ENCODE measurements at places on chromosomes 4 and X. TPM values are rescaled to one million over a fixed set of nuclear protein-coding genes. Genes with fewer than 3 reads are reported as not detected.
A peak's percentile ranks its signal among the peaks of the same experiment; 100 is the strongest.

DNA sequence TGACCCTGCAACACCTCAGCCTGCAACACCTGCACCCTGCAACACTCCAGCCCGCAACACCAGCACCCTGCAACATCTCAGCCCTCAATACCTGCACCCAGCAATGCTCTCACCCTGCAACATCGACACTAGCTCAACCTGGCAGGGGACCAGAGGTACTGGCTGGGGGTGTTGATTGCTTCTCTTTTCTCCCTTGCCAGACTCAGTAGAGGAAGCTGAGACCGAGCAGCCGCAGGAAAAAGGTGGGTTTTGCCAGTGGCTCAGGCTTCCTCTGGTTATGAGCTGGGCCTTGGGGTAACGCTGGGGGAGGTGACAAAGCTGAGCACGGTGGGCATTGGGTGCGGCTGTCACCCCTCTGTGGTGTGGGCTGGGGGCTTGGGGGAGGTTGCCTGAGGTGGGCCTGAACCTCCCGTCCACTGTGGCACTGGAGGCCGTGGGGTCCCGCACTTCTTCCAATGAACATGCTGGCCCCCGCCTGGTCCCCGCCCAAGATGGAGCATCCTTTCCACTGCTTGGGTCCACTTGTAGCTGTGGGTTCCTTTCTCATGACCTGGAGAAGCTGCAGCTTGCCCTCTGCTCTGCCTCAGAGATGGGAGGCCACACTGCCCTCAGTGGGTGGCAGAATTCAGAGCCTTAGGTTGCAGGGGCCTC, 26.0 kb downstream of the SH3TC1 start:
- peak; percentile 46 for DNase-seq
- no peaks in the 10 kb centered on the region for H3K27me3 ChIP-seq
- no peak overlapping the region for H3K27ac ChIP-seq
- H3K36me3 ChIP-seq = peaks cover 17% of the 10 kb centered on the region
- peaks cover 65% of the 10 kb centered on the region for H3K4me1 ChIP-seq

- no peak overlapping the region for H3K27ac ChIP-seq
- DNase-seq = no peak
- no peaks in the 10 kb centered on the region for H3K4me1 ChIP-seq
- H3K36me3 ChIP-seq = no peaks in the 10 kb centered on the region
- no peak overlapping the region for H3K4me3 ChIP-seq
- peaks cover 10% of the 10 kb centered on the region for H3K27me3 ChIP-seq
Measured at GRCh38 chr4:37322122-37322521, 77.6 kb downstream of the NWD2 start.

- no peaks in the 10 kb centered on the region for H3K36me3 ChIP-seq
- DNase-seq = no peak
- no peaks in the 10 kb centered on the region for H3K27me3 ChIP-seq
- H3K27ac ChIP-seq = no peak overlapping the region
- no peaks in the 10 kb centered on the region for H3K4me1 ChIP-seq
- no peak overlapping the region for H3K4me3 ChIP-seq
Measured at GRCh38 chr4:40586729-40587128, 42.9 kb downstream of the RBM47 start.

- H3K4me1 ChIP-seq = peaks cover 9% of the 10 kb centered on the region
- peaks cover 2% of the 10 kb centered on the region for H3K36me3 ChIP-seq
- H3K4me3 ChIP-seq = peak within 1 kb of the TSS; percentile 52
- no peak within 1 kb of the TSS for H3K27ac ChIP-seq
- H3K27me3 ChIP-seq = peaks cover 37% of the 10 kb centered on the region
Measured at GRCh38 chr4:40749717-40750460, at the start of gene NSUN7. NSUN7 (plus strand) TSS chr4:40749955; CDS start chr4:40750694, 739 bp downstream.

GRCh38 chr4:55808186-55808585, 11.4 kb upstream of the EXOC1L start:
- H3K27me3 ChIP-seq = peaks cover 1% of the 10 kb centered on the region
- H3K4me1 ChIP-seq = no peaks in the 10 kb centered on the region
- H3K27ac ChIP-seq = no peak overlapping the region
- DNase-seq = no peak
- H3K36me3 ChIP-seq = no peaks in the 10 kb centered on the region
- H3K4me3 ChIP-seq = no peak overlapping the region

DNA sequence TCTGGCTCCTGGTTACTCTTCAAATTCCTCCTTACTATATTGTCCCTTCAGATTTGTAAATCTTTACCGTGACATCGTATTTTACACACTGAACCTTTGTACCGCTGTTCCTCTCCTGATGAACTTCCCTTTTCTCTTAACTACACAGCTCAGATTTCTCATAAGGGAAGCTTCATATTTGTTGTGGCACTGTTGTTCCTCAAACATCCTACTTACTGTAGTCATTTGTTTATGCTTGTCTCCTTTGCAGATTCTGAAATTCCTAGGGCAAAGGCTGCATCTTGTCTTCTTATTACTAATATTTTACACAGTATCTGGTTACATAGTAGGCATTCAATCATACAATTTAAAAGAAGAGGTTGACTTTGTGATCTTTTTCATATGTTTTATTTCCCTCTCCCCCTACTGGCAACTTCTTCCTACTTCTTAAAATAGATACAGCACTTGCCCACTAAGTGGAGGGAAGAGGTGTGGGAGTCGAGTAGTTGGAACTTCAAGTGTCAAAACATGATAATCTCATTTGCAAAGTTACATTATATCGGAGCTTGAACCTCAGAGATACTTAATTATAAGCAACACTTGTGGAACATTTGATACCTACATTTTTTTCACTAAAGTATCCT, 50.0 kb downstream of the TET2 start:
- H3K36me3 ChIP-seq = peaks cover 51% of the 10 kb centered on the region
- H3K27ac ChIP-seq = no peak overlapping the region
- no peaks in the 10 kb centered on the region for H3K27me3 ChIP-seq
- no peak for DNase-seq

DNA sequence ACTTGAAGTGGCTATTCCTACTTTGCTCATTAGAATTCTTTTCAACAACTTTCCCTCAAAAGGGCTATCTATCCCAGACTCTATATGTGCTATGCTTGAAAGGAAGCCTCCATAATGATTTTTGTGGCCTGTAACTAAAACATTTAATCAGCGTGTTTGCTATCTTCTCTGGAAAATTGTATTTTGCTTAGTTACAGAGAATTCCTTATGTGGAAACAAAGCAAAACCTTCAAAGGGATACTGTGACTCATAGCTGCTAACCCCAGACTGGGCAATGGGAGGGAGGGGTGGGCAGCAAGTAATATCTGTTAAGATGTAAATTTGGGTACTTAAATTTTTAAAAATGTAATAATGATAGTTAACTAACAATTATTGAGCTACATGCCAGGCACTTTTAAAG, 3.7 kb downstream of the SLC25A14 start:
- H3K27ac ChIP-seq = no peak overlapping the region
- no peak overlapping the region for H3K4me3 ChIP-seq
- H3K36me3 ChIP-seq = peaks cover 2% of the 10 kb centered on the region
- no peaks in the 10 kb centered on the region for H3K27me3 ChIP-seq
- DNase-seq = no peak

GRCh38 chrX:120308959-120309872, 2.0 kb downstream of the TMEM255A start:
- H3K4me3 ChIP-seq = peak overlapping the region; percentile 70
- peaks cover 16% of the 10 kb centered on the region for H3K4me1 ChIP-seq

GRCh38 chr4:37980246-37980645, 20.0 kb downstream of the PTTG2 start:
- H3K27ac ChIP-seq = no peak overlapping the region
- no peaks in the 10 kb centered on the region for H3K36me3 ChIP-seq
- no peaks in the 10 kb centered on the region for H3K27me3 ChIP-seq
- H3K4me3 ChIP-seq = no peak overlapping the region
- peaks cover 32% of the 10 kb centered on the region for H3K4me1 ChIP-seq

DNA sequence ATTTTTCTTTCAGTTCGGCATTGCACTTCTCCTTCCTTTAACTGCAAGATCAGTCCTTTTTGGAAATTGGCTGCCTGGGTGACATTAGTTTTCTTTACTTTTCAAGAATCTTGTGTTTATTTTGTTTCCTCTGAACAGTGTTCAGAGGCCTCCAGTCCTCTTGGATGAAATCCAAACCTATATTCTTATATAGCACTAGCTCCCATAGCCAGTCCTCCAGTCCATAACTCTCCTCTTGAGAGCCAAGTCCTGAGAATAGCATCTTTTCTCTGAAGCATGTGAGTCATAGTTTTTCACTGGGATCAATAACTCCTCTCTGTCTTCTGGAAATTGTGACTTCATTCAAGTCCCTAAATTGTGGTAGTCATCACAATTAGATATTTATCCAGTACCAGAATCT, 357.5 kb downstream of the RAPGEF2 start:
- DNase-seq = no peak
- no peak overlapping the region for H3K27ac ChIP-seq
- no peaks in the 10 kb centered on the region for H3K36me3 ChIP-seq
- H3K27me3 ChIP-seq = peaks cover 2% of the 10 kb centered on the region
- no peaks in the 10 kb centered on the region for H3K4me1 ChIP-seq

The AIMP1 gene
- total RNA-seq = 73.4 TPM

The PHEX gene
- 22.7 TPM for total RNA-seq

The TMPRSS11A gene
- total RNA-seq = not detected

The ABCB7 gene
- total RNA-seq = 52.0 TPM
